ENCODE measurements at places on chromosomes 5 and 9.

DNA sequence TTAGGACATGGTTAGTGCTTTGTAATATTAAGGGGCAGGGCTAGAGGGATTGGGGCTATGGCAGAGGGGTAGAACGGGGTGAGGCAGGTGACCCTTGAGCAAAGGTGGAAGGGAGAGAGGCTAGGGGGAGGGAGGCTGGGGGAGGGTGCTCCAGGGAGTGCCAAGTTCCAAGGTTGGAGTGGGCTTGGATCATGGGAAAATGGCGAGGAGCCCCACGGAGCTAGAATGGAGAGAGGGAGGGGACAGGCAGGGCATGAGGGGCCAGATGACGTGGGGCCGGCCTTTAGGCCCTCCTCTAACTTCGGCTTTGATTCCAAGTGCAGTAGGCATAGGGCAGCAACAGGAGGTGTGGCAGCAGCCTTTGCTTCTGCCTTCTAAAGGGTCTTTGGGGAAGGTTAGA, 171.8 kb upstream of the PANK3 start:
- no peak for DNase-seq

GRCh38 chr9:7490317-7491108, 309.1 kb downstream of the DMAC1 start:
- DNase-seq: no peak

DNA sequence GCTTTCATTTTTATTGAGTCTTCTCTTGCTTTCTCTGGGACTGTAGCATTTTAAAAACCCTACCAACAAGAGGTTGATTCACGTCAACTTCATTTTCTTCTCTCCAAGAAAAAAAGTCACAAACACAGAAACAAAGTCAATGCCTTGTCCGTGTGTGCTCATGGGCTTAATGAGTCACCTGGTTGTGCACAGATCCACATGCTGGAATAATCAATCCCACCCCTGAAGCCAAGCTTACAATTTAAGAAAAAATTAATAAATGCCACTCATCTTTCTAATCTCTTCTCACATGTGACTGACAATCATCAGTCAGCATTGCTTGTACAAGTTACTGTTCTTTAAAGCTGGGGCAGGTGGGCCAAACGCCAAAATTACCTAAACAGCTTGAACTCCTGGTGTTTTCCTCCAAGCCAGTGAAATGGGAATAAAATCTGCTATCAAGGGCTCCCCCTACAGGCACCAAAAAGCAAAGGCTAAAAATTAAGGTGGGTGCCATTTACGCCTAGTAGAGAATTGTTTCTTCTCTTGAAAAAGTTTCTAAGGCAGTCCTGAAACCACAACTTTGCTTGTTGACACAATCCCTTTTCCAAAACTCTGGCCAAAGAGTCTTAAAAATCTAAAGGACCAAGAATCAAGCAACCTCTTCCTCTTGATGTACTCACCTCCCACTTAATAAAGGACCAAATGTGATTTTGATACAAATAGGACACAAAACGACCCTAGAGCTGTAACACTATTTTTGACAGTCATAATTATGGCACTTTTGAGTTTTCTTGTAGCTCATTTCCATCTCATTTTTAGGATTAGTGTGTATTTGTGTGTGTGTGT, 21.3 kb downstream of the TRMO start:
- no peak for DNase-seq

DNA sequence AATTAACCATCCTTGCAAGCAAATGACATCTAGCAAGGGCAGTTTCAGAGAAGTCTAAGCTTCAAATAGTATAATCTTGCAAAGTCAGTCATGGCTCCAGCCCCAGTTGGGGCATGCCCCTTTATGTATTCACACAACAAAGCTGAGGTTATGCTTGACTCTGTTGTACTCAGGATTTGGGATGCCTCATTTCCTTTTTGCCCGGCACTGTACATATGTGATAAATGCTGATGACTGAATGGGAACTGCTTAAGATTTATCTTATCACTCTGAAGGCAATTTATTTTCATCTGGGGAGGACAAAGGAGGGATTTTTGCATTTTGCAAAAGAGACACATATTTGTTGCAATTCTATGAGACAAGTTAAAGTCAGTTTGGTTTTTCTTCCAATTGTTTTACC, 219.2 kb downstream of the TRPM3 start:
- DNase-seq: no peak

DNA sequence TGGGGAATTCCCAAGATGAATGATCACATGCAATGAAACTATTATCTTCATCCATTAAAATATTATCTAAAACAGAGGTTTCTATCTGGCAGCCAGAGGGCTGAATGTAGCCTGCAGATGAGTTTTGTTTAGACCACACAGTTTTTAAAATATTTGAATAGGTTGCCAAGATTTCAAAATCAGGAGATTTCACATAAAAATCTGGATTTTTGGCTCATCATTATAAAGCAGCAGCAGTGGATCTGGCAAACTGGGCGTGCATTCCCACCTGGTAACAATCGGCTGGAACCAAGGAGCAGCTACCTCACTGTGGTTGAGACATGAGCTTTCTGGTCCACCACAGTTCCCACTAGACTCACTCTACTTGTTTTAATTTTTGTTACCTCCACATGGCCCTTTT, 155.1 kb downstream of the BNC2 start:
- DNase-seq: no peak

- DNase-seq: no peak
These were observed 448.0 kb downstream of the SPOCK1 start for GRCh38 chr5:137051161-137051560.

DNA sequence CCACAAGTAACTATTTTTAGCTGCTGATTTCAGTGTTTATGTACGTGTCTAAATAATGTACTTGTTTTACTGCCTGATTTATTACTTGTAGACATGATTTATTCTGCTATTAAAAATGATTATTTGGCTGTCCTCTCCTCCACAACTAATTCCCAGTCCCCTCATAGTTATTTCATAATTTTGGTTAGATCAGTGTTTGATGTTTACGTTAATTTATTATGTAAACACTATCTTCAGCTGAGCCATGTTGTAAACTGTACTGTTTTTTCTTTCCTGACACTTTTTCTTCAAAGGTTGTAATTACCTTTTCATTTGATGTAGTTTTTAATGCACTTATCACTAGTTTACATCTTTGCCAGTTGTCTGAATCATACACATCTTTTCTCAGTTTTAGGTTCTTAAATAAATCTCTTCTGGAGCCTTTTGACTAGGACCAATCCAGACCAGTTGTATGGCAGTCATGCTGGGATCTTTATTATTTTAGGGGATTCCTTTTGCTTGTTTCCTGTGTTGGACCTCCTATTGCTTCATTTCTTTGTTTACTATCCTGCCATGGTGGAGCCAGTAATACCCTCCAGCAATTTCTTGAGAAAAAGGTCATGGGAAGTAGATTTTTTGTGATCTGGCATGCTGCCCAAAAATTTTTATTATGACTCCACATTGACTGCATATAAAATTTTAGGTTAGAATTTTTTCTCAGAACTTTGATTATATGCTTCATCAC, 16.1 kb downstream of the AP3S1 start:
- DNase-seq: no peak

- DNase-seq: no peak
These were observed 395.4 kb downstream of the NTRK2 start for GRCh38 chr9:85064811-85065371.

- no peak for DNase-seq
These were observed 399.0 kb upstream of the MEF2C start for GRCh38 chr5:89281766-89282553.

- no peak for DNase-seq
These were observed 2.5 kb downstream of the ACER2 start for GRCh38 chr9:19411316-19411715.
